AG09319 (cell line): ENCODE measurements at places on chromosomes 12 and 14.

- no peak for DNase-seq
Observed at GRCh38 chr12:71183846-71184245, 26.0 kb upstream of the TSPAN8 start.

GRCh38 chr12:112527082-112527481, 108.3 kb downstream of the PTPN11 start:
- no peak for DNase-seq

DNA sequence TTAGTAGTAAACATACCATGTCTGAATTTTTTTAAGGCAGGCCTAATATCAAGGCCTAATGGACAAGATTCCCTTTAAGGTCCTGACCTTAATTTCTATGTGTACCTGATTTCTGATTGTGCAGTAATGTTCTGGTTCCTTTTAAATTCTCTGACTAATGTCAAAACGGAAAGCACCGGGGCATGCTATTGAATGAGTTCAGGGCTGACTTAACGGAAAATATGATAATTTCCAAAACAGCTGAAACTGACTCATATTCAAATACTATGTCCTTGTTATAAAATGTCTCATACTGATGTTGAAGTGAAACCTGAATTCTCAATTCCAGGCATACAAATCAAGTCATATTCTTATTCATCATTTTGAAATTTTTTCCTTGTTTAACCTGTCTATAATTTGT, 6.7 kb downstream of the TAS2R43 start:
- no peak for DNase-seq

DNA sequence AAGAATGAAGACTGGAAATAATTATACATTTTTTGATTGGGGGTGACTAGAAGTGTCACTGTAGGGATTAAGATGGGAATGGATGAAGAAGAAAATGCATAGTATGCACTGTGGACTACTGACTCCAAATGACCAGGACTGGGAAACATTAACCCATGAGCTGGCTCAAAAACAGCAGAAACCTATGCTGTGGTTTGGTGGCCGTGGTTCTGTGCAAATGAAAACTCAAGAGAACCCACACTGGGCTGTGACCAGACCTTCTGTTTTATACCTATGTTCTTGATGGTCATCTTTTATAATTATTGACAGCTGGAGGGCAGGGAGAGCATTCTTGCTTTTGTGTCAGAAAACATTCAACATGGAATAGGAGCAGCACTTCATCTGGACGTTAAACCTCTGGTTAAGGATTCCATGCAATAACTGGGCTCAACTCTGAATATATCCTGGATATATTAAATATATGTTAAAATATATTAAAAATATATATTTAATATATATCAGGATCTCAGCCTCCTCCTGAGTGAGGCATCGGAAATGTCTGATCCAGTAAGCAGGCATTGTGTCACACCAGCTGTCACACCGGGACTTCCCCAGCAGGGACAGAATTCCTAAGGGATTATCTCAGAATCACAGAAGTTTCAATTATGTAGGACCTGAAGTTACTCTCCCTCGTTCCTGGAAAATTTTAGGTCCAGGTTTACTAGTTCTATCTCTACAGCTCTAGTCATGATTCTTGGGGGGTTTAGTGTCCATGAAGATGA, 48.5 kb downstream of the BBS10 start:
- DNase-seq: no peak

DNA sequence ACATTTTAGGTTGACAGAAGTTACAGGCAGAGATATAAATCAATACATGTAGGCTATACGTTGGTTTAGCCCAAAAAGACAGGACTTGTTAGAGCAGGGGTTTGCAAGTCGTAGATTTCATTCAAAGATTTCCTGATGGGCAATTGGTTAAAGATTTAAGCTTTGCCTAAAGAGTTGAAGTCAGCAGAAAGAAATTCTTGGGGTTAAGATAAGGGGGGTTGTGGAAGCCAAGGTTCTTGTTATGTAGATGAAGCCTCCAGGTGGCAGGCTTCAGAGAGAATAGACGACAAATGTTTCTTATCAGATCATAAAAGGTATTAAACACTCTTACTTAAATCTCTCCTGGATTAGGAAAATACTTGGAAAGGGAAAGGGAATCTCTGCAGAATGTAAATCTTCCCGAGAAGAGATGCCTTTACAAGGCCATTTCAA, 510.8 kb downstream of the TMTC2 start:
- no peak for DNase-seq
